ENCODE measurements at places on chromosomes 2 and 18. TPM values are rescaled to one million over a fixed set of nuclear protein-coding genes. Genes with fewer than 3 reads are reported as not detected.

ANKRD30B gene
- not detected for total RNA-seq

MRO gene
- total RNA-seq: not detected

IKZF2 gene
- total RNA-seq: 5.5 TPM

TMEM237 gene
- total RNA-seq: 39.5 TPM

TPGS2 gene
- total RNA-seq: 109 TPM

IL36B gene
- total RNA-seq: not detected

M1AP gene
- total RNA-seq: 0.26 TPM

ABCG5 gene
- under 0.01 TPM for total RNA-seq

CERS6 gene
- total RNA-seq: 7.4 TPM

NRP2 gene
- total RNA-seq: 9.0 TPM

REG3A gene
- total RNA-seq: not detected

DSG3 gene
- under 0.01 TPM for total RNA-seq

POTEC gene
- total RNA-seq: not detected
